Central memory CD4-positive, alpha-beta T cell (primary cell): ENCODE measurements at places on chromosomes 3 and 15.

GRCh38 chr3:32815841-32816438 is 1.9 kb upstream of the TRIM71 start:
- DNase-seq: no peak

GRCh38 chr3:121436641-121437040 is 109.1 kb downstream of the POLQ start:
- DNase-seq: no peak

- no peak for DNase-seq
Measured at GRCh38 chr3:14480207-14481017, 59.7 kb downstream of the GRIP2 start.

- DNase-seq: no peak
Measured at GRCh38 chr3:147113293-147114044, 292.9 kb downstream of the ZIC4 start.

DNA sequence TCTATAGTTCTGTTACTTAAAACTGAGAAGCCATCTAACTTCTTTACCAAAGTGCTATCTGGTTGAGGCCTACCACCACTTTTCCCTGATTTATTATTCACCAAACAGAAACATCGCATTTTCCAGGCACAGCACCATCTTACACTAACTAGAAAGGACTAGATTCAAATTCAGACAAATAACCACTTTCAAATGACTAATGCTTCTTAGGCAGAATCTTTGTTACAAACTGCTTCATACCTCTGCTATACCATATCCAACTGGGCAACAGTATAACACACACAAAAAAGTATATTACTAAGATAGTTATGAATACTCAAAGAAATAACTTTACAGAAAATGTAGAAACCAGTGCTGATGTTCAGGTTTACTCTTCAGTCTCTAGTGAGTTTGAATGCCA is 16.6 kb downstream of the DLG1 start:
- DNase-seq: no peak

- DNase-seq: no peak
Measured at GRCh38 chr15:68512598-68512997, 66.2 kb upstream of the CORO2B start.

- no peak for DNase-seq
Measured at GRCh38 chr15:41659855-41660234, 360 bp upstream of the MGA start.

DNA sequence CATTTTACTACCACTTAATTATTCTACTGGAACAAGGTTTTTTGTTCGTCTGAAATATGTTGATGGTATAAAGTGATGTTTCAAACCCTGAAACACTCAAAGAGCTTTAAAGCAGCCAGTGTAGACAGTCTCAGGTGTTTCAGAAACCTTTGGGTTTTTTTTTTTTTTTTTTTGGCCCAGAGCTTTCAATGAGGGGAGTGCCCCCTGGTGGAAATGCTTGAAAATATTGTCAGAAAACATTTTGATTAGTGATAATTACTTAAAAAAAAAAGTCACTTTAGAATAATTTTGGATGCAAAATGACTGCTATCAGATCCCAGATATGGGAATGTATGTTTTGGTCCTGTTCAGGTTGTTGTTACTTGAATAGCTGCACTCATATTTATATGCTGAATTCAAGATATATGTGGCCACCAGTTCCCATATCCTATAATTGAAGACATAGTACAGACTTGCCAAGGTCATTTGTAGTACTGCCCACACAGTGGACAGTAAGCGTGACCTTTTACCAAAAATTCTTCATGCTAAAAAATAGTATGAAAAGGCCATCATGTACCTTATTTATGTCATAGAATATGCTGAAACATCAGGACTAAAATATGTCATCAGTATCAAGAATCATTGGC is 35.9 kb downstream of the SATB1 start:
- peak; percentile 19 for DNase-seq

GRCh38 chr3:157810924-157811718 is 295.1 kb downstream of the SHOX2 start:
- DNase-seq: no peak

GRCh38 chr3:186219211-186219638 is 110.3 kb upstream of the ETV5 start:
- DNase-seq: no peak

GRCh38 chr3:80368616-80369015 is 600.8 kb upstream of the ROBO1 start:
- no peak for DNase-seq

DNA sequence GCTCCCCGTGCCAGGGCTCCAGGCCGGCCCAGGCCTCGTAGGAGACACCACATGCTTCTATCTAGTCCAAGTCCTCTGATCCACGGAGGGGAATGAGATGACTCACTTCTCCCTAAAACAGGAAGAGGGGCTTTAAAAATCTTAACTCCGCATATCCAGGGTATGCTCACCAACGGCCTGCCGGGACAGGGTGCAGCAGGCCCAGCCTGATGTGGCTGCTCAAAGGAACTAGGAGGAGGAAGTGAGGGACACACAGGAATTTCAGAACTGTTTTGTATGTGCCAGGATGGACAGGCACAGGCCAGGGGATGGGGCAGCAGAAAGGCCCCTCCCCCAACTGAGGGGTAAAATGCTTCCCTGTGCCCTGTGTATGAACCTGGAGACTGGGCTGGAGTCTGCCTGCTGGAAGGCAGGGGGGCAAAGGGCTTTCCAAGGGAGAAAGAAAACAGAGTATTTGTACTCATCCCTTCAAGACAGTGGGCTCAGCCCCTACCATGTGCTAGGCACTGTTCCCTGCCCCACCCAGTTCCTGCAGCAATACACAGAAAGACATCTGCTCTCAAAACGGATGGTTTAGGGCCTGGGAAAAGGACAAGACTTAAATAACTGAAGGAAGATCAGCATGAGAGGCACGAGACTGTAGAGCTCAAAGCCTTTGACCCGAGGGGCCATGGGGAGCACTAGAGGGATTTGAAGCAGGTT is 22.1 kb downstream of the CHDH start:
- no peak for DNase-seq

DNA sequence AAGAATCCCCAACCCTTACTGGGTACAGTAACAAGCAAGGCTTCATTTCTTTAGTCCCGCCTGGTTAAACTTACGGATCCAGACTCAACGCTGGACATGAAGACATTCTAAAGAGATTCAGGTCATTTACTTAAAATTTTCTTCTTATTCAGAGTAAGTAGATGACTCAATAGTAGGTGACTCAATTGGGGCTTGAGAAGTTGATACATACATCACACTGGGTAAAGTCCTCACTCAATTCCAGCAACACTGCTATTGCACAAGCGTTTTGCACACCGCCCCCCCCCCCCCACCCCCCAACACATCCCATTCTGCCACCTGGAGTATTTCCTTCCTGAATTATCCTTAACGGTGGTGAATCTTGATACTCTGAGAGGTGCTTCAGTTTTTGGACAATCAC is 610.0 kb downstream of the FOXP1 start:
- no peak for DNase-seq

DNA sequence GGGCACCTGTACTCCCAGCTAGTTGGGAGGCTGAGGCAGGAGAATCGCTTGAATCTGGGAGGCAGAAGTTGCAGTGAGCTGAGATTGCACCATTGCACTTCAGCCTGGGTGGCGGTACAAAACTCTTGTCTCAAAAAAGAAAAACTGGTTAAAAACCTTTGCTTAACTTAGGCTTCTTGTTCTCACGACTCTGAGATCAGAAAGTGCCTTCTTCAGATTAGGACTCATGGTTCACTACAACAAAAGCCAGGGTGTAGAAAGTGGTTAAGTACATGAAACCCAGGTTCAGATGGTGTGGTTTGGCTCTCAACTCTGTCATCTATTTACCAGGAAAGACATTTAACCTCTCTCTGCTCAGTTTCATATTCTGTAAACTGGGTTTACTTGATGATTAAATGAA is 168.4 kb downstream of the TUSC7 start:
- DNase-seq: no peak

GRCh38 chr15:46322753-46323152 is 687.9 kb downstream of the SQOR start:
- DNase-seq: no peak

- DNase-seq: no peak
Measured at GRCh38 chr15:87741350-87741749, 515.2 kb downstream of the NTRK3 start.

GRCh38 chr3:115098354-115099073 is 48.6 kb downstream of the ZBTB20 start:
- DNase-seq: no peak

DNA sequence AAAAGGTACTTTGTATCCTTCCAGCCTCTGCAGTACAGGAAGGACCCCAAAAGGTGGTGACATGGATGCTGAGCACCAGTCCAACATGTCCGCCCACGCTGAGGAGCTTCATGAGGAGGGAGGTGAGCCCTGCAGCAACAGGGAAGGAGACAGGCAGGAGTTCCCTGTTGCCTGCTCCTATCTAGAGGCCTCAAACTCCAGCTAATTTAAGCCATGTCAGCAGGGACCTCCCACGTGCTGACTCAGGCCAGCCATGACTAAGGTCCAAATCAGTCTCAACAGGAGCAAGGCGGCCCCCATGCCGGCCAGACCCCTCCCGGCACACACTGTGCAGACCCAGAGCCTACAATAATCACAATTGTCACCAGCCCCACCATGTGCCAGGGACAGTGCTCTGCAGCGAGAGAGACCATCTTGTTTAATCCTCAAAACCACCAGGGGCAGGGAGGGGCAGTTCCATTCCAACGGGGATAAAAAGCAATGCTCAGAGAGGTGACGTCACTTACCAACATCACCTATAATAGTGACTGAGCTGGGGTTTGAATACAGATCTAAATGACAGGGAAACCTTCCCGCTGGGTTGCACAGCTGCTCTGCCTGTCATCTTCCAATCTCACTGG is 54.5 kb upstream of the GATA2 start:
- no peak for DNase-seq
